ENCODE measurements at places on chromosomes 7 and 10. TPM values are rescaled to one million over a fixed set of nuclear protein-coding genes. Genes with fewer than 3 reads are reported as not detected.

Gene ODAD2
- total RNA-seq: 0.15 TPM

Gene SPDYE16
- total RNA-seq: 0.67 TPM

Gene CBX3
- 26.7 TPM for total RNA-seq

Gene VWA2
- total RNA-seq: 9.5 TPM

Gene PAX4
- total RNA-seq: not detected

Gene GLI3
- total RNA-seq: 6.2 TPM

Gene EXOC6
- 10.3 TPM for total RNA-seq

Gene TECPR1
- total RNA-seq: 20.5 TPM

Gene GPRIN2
- 10.0 TPM for total RNA-seq

Gene TAC1
- total RNA-seq: 0.23 TPM

Gene CFAP43
- 0.60 TPM for total RNA-seq

Gene PIP
- not detected for total RNA-seq

Gene SHTN1
- total RNA-seq: 17.3 TPM

Gene CUL1
- total RNA-seq: 13.5 TPM

Gene RASSF4
- total RNA-seq: 34.6 TPM

Gene SFTPD
- 1.5 TPM for total RNA-seq

Gene FKBP6
- not detected for total RNA-seq

Gene ZNF511
- 18.7 TPM for total RNA-seq

Gene MYO3A
- 0.85 TPM for total RNA-seq

Gene KIF11
- total RNA-seq: 0.55 TPM

Gene NET1
- 68.0 TPM for total RNA-seq

Gene HOXA4
- total RNA-seq: 0.90 TPM

Gene TMEM229A
- total RNA-seq: not detected

Gene FZD1
- 5.9 TPM for total RNA-seq

Gene RET
- total RNA-seq: 0.52 TPM

Gene TMEM213
- not detected for total RNA-seq

Gene EIF4H
- total RNA-seq: 175 TPM

Gene FAM221A
- total RNA-seq: 10.6 TPM

Gene PAPOLB
- 0.09 TPM for total RNA-seq

Gene CUEDC2
- 19.2 TPM for total RNA-seq

Gene SERPINE1
- 4.1 TPM for total RNA-seq

Gene CRHR2
- 0.66 TPM for total RNA-seq

Gene SLC18A3
- total RNA-seq: not detected

Gene RAB19
- 6.0 TPM for total RNA-seq

Gene JCAD
- 28.2 TPM for total RNA-seq

Gene GRM3
- total RNA-seq: not detected

Gene KCP
- total RNA-seq: 0.23 TPM

Gene SEM1
- 12.4 TPM for total RNA-seq

Gene PYROXD2
- 3.5 TPM for total RNA-seq

Gene NPC1L1
- total RNA-seq: 0.62 TPM

Gene ZNF425
- total RNA-seq: 0.88 TPM

Gene PNLIPRP2
- total RNA-seq: 3,126 TPM

Gene ACSL5
- 2.9 TPM for total RNA-seq

Gene POM121
- total RNA-seq: 17.7 TPM

Gene TNRC18
- 34.5 TPM for total RNA-seq

Gene TEX36
- total RNA-seq: not detected

Gene CABCOCO1
- total RNA-seq: not detected

Gene TMEM120A
- total RNA-seq: 29.6 TPM

Gene FAM241B
- 2.7 TPM for total RNA-seq

Measured in pancreas (tissue), 10 donors.